ENCODE measurements at places on chromosomes 13 and 19.

- no peak for DNase-seq
These were observed 526.0 kb upstream of the SPRY2 start for GRCh38 chr13:80866921-80867320.

DNA sequence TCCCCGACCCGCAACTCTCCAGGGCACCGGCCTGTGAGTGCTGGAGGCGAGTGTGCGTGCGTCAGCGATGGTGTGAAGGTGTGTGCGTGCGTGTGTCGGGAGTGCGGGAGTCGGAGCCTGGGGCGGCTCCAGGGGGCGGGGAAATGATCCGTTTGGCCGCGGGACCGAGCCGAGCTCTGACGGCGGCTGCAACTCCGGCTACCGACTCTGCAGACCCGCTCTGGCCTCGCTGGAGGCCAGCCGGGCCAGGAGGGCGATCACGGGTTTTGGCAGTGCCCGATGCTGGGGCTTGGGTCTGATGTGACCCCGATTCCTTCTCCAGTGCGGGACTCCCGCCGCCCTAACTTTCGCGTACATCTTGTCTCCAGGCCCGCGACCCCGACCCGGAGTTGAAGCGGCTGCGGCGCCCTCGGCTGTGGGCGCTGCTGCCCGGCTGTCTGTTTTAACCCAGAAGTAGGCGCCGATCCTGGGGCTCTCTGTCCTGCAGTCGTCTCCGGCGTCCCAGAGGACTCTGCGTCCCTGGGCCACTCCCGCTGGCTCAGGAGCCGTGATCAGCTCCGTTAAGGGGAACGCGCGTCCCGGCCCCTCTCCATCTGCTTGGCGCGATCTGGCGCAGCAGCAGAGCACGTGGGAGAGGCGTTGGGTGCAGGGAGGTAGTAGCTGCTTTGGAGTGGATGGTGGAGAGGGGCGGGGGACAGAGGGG is 1.2 kb downstream of the CHST8 start:
- DNase-seq, result no peak

- DNase-seq, result no peak
These were observed 577.9 kb downstream of the IRS2 start for GRCh38 chr13:109208522-109208921.

- DNase-seq, result no peak
These were observed 13.0 kb upstream of the JUND start for GRCh38 chr19:18294467-18294864.

GRCh38 chr19:1263188-1263587 is 5.9 kb upstream of the CIRBP start:
- DNase-seq, result no peak

GRCh38 chr13:21837841-21838551 is 167.1 kb downstream of the FGF9 start:
- DNase-seq, result no peak

DNA sequence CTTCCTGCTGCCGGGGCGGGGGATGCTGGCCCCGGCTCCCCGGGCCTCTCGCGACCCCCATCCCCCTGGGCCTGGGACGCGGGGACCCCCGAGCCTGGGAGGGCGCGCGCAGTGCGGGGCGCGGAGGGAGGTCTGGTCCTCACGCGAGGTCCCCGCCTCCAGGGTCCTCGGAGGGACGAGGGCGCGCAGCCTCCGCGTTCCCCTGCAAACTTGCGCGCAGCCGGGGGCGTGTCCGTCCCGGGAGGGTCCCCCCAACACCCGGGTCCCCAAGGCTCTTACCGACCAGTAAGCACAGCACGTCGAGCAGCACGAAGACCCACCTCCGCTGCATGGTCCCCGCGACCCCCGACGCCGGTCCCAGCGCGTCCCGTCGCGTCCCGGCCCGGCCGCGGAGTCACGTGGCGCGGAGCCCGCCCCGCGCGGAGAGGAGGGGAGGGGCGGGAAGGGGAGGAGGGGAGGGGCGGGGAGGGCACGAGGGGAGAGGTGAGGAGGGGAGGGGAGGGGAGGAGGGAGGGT is at the start of gene PLPP2:
PLPP2 (minus strand) TSS at position 398 of the 516 bp plus-strand sequence; CDS start at position 331, 67 bp downstream.
- DNase-seq, result no peak

DNA sequence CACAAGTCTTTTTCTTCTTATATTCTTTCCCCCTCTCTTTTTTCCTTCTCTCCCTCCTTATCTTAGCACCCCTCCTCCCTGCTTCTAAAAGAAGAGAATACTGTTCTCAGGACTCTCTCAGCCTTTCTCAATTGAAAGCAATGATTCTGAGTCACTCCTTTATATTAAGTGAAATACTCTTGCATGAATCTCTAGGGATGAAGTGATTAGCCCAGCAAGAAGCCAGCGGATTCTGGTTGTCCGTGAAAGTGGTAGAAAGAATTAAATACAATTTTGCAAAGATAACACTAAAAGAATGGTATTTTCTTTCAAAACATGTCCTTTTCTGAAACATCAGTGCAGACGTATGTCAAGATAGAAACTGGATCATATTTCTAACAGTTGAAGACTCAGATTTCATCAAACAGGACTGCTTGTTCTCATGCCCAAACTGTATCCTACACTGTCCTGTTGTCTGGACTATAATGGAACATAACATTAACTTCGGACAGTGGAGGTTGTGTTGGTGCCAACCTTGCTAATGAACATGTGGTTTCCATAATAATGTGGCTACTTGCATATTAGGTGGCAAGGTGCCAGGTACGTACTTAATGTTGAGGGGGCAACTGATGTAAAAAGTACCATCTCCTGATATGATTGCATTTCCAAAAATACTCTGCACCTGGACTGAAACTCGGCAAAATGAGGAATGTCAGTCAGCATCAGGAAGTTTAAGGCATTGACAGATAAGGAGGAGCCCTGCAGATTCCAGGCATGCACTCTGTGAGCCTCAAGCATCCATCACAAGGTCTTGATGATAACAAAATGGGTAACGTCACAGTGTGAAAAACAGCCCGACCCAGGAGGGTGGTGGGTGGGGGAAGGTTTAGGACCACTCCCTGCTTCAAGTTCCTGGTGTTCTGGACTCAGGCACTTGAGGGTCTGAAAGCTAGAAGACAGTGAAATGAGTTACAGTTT is 357.2 kb downstream of the DLEU7 start:
- DNase-seq, result no peak

DNA sequence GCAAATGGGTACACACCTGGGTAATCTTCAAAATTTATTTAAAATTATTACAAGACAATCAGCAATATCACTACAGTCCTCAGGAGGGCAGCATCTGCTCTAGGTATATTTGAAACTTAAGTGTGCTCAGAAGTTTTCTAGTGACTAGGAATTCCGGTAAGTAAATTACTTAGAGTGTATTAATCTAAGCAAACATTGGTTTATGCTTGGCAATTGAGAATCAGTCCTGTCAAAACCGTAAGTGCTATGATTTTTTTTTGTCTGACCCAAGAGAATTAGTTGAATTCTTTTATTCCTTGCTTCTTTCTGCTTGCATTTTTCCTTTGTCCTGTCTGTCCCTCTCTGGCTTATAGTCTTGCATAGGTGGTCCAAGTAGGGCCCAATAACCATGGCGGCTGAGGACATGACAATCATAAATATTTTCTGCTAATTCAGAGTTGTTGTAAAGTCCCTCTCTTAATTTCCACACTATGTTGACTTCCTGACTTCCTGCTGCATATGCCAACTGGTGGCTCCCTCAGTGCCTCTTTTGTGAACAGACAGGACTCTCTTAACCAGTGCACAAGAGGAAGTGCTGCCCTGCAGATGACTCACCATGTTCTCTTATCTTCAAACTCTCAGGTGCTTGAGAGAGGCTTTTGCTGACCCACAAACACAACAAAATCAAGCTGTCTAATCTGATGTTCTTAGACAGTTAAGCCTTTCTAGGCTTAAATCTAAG is 82.2 kb downstream of the SLAIN1 start:
- peak; percentile 39 for DNase-seq

DNA sequence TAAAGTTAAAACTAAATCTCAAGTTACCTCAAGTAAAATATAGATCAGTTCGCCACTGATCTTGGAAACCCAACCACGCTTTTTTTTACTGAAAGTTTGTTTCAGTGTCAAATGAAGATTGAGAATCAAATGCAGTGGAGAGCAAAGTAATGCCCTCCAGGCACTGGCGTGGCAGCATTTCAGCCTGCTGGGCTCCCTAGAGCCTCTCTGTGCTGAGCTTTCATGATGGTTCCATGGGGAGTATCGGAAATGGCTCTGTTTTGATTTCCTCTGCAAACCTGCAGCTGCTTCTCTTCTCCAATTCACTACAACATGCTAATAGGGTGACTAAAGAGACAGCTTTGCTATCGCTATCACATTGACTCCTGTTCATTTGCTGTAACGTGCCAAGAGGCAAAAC is 141.6 kb downstream of the FGF14 start:
- DNase-seq, result no peak

DNA sequence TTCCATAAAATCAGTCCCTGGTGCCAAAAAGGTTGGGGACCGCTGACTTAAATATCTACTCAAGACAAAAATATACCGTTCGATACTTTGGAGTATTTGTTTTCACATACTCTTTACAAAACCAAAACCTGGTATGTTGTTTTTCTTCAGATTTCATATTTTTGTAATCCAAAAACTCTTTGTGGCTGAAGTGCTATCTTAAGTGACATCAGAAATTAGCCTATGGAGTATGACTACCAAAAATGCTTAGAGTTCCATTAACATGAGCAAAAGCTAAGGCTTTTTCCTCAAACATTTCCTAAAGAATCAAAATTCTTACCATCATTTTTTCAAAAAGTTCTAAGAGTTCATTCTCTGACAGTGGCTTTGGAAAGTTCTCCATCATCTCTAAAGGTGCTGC is 52.0 kb downstream of the DIAPH3 start:
- no peak for DNase-seq

DNA sequence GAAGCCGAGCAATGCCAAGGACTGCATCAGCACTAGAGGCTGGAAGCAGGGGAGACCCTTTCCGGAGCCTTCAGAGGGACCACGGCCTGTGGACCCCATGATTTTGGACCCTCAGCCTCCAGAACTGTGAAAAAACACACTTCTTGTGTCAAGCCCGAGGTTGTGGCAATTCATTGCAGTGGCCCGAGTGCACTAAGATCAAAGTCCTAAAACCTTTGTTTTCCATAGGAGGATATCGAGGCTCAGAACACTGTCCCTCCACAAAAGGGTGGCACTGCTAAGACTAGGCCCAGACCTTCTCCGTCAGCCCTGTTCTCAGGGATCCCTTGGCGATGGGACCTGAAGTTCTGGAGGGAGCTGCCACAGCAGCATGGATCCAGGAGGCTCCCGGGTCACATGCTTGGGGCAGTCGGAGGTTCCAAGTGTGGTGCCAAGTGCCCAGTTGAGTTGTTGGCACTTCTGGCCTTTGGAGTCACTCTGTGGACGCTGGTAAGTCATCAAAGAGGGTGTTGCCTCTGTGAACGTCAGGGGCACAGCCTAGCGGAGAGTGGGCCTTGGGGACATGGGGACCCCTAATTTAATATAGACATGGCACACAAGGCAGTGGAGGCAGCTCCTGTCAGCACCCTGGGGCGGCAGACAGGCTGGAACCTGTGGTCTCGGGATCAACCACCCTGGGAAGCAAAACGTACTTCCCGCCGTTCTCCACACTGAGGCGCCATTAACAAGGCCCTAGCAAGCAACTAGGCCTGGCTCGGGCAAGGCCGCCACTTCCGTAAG is 199.2 kb downstream of the COL4A1 start:
- DNase-seq, result no peak

GRCh38 chr19:36051236-36051635 is 2.8 kb downstream of the THAP8 start:
- no peak for DNase-seq

DNA sequence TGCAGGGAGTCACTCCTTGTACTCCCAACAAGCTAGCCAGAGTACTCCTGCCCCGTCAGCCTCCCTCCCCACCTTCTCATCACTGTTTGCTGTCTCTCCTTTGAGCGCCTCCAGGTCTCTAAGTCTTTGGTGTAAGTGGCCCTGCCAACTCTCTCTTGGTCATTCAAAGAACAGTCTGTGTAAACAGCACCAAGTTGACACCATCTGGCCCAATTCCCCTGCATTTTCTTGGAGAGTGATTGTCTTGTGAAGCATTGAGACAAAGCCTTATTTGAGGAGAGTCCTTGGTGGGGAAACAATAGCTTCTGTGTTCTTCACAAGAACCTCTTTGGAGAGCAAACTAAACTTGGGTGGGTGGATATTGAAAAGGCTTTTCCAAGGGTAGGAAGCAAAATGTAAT is 114.6 kb upstream of the RNF113B start:
- DNase-seq, result no peak

DNA sequence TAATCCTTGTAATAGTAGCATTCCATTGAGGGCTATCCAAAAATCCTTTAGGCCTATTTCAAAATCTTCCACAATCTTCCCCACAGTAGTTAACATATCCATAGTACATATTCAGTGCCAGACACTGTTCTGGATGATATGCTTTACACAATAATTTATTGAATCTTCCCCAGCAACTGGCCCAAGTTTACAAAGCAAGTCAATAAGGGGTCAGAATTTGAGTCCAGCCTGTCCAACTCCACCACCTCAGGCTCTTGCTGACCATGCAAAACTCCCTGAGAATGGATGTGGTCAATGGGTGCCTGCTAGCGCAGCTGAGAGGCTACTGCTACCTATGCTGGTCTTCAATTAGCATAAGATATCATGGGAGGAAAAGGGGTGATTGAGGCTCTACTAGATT is 529.6 kb downstream of the FGF9 start:
- no peak for DNase-seq

GRCh38 chr19:28963486-28964250 is 249.3 kb downstream of the UQCRFS1 start:
- no peak for DNase-seq

- DNase-seq, result no peak
These were observed 540 bp upstream of the ZFP36 start for GRCh38 chr19:39405958-39406655.

DNA sequence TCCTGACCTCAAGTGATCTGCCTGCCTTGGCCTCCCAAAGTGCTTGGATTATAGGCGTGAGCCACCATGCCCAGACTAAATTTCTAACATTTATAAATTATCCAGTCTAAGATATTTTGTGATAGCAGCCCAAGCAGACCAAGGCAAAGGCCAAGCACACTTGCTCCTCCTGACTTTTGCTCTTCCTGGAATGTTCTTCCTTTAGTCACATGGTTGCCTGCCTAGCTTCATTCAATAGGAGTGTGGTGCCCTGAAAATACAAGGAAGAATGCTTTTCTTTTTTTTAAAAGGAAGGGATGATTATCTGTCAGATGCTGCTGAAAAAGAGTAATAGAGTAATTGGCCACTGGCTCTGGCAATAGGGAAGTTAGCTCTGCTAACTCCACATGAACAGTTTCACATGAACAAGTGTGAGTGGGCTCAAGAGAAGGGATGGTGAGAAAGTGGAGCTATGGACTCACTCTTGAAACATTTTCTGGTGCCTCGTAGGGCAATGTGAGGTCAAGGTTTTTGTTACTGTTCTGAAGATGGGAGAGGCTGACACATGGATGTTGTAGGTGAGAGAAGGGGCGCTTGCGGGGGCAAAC is 47.1 kb downstream of the USPL1 start:
- no peak for DNase-seq

- DNase-seq, result no peak
These were observed 8.2 kb downstream of the ZNF677 start for GRCh38 chr19:53246498-53246897.

- no peak for DNase-seq
These were observed 37.5 kb downstream of the N4BP2L2 start for GRCh38 chr13:32501064-32501463.

Data from iPS DF 6.9 (cell line).